ENCODE measurements at places on chromosomes 3 and 15.

GRCh38 chr3:134374105-134374790, at the start of gene AMOTL2:
Gene AMOTL2, minus strand, starts transcription at chr3:134374447. Its CDS starts 3,014 bp downstream, at chr3:134371433.
- no peak for DNase-seq

DNA sequence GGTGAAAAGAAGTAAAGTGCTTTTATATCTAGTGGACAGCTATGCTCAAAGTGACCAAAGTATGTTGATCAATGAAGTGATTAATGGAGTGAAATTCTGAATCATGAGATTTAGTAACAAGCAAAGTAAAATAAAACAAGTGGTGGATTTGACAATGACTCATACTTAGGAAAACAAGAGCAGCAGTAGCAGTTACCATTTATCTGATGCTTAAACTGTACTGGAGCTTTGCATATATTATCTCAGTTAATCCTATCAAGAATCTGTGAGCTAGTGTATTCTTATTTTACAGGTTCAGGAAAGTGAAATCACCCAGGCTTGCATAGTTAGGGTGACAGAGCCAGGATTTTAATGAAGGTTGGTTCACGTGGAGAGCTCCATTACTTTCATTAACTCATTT, 50.6 kb upstream of the SPATA16 start:
- DNase-seq: no peak

DNA sequence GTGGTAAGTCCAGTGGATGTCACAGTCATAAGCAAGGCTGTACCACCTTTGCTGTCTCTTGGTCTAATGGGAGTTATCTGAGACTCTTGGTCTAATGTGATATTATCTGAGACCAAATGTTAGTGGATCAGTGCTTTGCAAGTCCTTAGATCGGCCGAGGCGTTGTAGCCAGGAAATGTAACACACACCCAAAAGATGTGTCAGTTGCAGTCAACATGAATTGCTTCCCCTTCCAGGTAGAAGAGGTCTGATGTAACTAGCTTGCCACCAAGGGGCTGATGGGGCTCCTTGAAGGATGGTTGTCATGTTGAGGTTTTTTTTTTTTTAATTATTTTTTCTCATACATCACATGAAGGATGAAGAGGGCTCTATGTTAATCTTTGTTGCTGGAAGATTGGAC, 45.4 kb upstream of the RAF1 start:
- no peak for DNase-seq

- DNase-seq: no peak
Measured at GRCh38 chr15:93043621-93044300, 45.2 kb downstream of the RGMA start.

GRCh38 chr3:106212665-106213222, 343.9 kb upstream of the CBLB start:
- DNase-seq: no peak

- DNase-seq: no peak
Measured at GRCh38 chr3:106421909-106422308, 553.1 kb upstream of the CBLB start.

DNA sequence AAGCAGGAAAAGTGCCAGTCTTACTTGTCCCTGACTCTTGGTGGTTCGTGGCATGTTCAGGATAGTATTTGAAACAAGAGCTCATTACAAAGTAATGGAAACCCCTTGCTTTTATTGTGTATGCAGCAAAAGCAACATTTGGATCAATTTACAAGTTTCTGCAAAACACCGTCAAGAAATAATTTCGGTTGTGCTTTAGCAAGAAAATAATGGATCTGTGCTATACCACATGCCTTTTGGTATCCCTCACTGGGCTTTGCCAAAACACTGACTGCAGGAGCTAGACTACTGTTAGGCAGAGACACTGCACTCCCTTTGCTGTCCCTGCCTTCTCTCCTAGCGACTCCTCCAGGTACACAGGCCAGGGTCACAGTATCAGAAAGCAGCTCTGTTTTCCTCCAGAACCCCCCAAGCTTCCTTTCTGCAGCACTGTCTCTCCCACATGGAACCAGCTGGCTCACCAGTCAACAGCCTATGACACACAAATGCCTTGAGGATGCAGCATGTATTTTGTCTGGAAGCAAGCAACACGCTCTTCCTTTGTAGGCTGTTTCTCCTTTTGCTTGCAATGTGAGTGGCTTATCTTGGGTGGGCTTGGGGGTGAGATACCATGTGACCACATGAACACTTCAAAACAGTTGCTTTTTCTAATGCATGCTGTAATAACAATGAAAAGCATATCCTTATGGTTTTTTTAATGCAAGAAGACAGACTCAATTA, 111.4 kb downstream of the PGPEP1L start:
- DNase-seq: no peak

DNA sequence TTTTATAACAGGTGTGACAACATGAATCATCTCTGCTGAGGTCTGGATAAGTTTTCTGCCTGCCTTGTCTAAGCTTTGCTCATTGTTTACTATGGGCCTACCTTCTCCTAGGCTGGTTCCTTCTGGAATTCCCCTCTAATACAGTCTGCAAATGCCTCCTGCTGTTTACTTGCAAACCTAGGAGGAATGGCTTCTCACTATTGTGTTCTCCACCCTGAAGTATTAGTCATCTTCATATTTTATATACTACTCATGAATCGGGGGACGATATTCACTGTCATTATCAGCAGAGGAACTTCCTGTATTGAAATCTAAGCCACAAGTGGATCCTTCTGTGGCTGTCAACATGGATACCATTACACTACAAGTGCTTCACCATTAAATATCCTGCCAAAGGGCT, 154.8 kb downstream of the PLCL2 start:
- no peak for DNase-seq

GRCh38 chr15:85986741-85987140, 92.9 kb upstream of the AGBL1 start:
- no peak for DNase-seq

GRCh38 chr3:118628704-118629341, 405.8 kb downstream of the IGSF11 start:
- no peak for DNase-seq

DNA sequence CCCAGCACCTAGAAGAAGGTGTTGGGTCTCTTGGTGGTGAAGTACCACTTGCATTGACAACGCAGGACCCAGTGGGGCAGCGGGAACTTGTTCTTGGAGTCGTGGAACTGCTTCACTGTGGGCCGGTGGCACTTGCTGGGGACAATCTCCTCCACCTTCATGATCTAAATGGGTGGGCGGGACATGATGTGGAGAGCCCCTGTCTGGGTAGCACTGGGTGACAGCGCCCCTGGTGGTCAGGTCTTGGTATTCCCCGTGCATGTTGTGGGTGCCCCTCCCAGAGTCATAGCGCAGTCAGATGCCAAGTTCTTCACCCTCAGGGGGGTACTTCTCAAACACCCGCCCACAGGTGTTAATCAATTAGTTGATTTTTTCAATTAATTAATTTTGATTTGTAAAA, 60.2 kb downstream of the AGBL1 start:
- DNase-seq: no peak

DNA sequence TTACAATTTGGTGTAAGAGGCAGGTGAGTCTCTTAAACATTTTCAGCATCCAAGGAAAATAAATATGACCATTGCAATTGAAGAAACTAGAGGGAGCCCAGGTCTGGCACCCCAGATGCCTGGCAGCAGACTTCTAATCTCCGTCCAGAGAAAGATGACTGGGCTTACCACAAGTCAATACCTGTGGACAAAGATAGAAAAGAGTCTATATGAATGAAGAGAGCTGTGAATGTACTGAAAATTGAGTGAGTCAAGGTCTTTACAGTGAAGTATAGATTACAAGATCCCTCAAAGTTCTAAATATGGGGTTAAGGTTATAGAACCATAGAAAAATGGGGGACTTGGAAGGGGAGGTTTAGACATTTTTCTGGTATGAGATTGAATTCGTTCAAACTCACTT, 827.4 kb upstream of the NR2F2 start:
- no peak for DNase-seq

GRCh38 chr3:182618981-182619591, 174.2 kb upstream of the ATP11B start:
- no peak for DNase-seq

- DNase-seq: no peak
Measured at GRCh38 chr3:98395101-98395500, 4.6 kb downstream of the OR5K3 start.

GRCh38 chr3:54213907-54214306, 91.6 kb downstream of the CACNA2D3 start:
- no peak for DNase-seq

DNA sequence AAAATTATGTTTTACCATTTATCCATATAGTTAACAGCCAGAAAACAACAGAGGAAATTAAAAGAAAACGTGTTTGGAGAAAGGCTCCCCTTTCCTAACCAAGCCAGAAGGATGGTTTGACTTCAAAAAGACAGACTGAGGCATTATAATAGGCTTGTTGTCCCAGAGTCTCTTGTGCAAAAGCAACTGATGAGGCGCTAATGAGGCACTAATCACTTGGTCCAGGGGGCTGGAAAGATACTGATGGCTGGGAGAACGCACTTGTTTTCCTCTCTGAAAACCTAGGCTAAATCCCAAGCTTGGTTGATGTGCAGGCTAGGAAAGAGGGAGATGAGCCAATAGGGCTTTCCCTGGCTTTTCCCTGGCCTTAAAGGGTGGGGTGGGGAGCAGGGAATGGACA, 389.6 kb downstream of the NTRK3 start:
- DNase-seq: no peak

- DNase-seq: no peak
Measured at GRCh38 chr3:141646760-141647561, 91.1 kb upstream of the RNF7 start.

DNA sequence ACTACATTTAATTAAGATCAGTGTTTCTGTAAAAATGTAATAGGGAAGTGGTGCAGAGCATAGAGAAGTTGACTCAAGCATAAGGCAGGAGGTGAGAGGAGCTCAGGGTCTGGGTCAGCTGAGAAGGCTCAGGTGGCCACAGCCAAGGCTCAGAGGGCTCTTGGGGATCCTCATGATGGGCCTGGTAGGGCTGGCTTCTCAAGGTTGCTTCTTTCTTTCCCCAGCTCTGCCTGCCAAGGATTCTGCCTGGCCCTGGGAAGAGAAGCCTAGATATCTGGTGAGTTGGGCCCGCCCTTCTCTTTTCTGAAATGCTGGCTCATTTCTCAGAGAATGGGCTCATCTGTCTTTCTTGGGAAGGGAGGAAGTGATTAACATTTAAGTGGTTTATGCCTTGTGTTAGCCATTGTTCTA, 6.5 kb downstream of the ZNF589 start:
- DNase-seq: no peak

GRCh38 chr15:90750186-90750585, 33.0 kb downstream of the BLM start:
- DNase-seq: peak; percentile 5

- DNase-seq: no peak
Measured at GRCh38 chr3:42755681-42756578, 17.1 kb downstream of the CCDC13 start.

DNA sequence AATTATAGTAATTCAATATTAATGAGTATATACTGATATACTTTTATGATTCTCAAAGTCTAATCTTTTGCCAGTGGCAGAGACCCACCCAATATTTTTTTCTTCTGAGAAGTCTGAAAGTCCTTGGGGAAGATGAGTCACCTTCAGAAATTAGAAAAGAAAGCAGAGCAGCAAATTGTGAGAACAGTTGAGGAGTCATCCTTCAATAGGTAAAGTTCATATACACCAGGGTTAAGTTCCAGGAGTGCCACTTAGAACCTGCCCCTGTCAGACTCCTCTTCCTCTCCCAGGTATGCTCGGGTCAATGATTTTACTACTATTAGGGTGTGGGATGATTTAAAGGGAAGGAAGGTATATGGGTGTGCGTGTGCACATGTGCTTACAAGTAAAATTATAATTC, 7.1 kb downstream of the CLRN1 start:
- no peak for DNase-seq
